ENCODE measurements at places on chromosomes 16 and 17.
A peak's percentile ranks its signal among the peaks of the same experiment; 100 is the strongest.

- peak; percentile 83 for DNase-seq
These were observed 236.7 kb upstream of the GOT2 start for GRCh38 chr16:58970775-58971174.

DNA sequence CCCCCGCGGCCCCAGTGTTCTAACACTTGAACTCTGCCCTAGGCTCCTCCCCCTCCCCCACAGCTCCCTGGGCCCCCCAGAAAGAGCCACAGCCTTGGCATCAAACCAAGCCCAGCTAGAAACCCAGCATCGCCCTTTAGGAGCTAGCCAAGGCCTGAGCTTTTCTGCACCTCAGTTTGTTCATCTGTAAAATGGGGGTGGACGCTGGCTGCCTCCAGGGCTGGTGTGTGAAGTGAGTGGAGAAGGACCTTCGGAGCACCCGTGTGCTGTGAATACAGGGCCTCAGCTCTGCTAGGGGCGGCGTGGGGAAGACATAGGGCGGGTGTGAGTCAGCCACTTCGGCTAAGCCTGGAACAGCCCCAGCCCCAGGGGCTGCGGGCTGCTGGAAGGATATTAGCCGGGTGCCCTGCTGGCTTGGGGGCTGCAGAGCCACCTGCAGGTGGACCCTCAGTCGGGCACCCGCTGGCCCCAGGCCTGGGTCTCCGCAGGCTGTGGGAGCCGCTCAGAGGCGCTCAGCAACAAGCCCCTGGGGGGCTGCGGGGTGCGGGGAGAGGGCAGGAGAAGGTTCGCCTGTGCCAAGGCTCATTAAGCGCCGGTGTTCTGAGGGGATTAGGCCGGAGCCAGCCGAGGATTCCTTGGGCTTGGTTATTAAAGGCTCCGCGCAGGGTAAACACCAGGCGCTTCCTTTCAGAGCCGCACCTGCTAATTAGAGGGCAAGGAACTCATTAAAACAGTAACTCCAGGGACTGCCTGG, 217.0 kb upstream of the CIBAR2 start:
- no peak for DNase-seq

GRCh38 chr16:3431779-3432219, 11.5 kb downstream of the ZNF597 start:
- peak; percentile 95 for DNase-seq

- DNase-seq, result no peak
These were observed 730.7 kb downstream of the CDH11 start for GRCh38 chr16:64391063-64391600.

DNA sequence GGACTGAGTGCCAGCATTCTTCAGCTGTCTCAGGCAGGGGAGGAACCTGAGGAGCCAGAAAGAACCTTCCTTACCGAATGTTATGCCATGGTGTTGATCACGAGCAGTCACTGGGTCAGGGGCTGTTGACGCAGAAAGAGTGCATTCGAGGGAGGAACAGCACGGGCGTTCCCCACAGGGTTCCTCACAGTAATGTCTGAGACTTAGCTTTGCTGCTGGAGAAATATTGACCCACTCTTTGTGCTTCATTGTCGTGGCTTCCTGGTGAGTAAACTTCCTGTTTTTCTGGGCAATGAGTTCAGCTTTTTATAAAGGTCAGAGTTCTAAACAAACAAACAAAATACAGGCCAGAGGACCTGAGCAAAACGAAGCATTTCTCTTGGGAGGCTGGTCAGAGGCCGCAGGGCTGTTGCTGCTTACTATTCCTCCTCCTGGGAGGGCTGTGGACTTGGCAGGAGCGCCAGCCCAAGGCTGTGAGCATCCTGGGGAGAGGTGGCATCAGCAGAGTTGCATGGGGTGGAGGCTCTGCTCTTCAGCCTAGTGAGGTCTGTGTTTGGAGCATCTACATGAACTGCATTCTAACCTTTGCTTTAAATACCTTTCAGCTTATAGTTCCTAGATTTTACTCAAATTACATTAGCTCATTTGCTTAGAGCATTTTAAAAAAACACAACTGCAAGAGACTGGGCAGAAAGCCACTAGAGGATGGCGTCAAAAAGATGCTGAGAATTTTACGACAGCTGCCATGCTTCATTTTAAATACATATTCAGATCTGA, 143.1 kb upstream of the CACNG5 start:
- peak; percentile 20 for DNase-seq

- no peak for DNase-seq
These were observed 13.3 kb downstream of the FAM20A start for GRCh38 chr17:68587847-68588246.

DNA sequence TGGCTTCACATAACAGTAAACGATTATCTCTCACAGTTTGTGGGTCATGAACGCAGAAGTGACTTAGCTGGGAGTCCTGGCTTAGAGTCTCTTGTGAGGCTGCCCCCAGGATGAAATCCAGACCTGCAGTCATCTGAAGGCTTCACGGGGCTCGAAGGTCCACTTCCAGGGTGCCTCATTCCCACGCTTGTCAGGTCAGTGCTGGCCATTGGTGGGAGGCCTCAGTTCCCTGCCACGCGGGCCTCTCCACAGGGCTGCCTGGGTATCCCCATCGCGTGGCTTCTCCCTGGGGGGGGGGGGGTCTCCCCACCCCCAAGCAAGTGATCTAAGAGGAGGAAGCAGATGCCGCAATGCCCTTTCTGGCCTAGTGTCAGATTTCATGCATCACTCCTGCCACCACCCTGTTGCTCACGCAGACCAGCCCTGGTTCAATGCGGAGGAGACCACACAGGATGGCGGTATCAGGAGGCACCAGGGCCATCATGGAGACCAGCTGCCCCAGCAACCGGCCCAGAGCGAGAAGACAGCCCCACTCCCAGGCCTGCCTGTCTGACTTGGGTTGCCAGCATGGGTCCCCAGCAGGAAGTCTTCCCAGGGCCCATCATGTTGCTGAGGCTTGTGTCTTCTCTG, 77.3 kb upstream of the CDH5 start:
- peak; percentile 10 for DNase-seq

- no peak for DNase-seq
These were observed 13.6 kb downstream of the ZC3H7A start for GRCh38 chr16:11783319-11784037.

DNA sequence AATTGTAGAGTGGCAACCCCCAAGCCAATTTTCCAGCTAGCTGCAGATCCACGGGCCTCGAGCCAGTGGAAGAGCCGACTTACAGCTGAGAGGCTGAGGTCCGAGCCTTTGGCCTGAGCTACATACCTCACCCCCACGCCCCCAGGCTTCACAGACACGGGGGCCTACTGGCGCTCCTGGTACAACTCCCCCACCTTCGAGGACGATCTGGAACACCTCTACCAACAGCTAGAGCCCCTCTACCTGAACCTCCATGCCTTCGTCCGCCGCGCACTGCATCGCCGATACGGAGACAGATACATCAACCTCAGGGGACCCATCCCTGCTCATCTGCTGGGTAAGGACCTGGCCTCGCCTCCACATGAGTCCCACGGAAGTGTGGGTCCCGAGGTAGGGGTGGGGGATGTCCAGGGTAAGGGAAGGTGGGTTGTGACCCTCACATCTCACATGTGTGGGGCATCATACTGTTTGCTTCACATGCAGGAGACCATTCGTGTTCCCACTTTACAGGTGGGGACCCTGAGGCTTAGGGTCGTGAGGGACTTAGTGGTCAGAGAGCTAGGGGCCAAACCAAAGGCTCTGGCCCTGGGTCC, 3.4 kb downstream of the ACE start:
- no peak for DNase-seq

GRCh38 chr16:57023541-57024249, 34.3 kb downstream of the NLRC5 start:
- no peak for DNase-seq

GRCh38 chr17:56635641-56636040, 42.1 kb downstream of the NOG start:
- DNase-seq, result no peak

DNA sequence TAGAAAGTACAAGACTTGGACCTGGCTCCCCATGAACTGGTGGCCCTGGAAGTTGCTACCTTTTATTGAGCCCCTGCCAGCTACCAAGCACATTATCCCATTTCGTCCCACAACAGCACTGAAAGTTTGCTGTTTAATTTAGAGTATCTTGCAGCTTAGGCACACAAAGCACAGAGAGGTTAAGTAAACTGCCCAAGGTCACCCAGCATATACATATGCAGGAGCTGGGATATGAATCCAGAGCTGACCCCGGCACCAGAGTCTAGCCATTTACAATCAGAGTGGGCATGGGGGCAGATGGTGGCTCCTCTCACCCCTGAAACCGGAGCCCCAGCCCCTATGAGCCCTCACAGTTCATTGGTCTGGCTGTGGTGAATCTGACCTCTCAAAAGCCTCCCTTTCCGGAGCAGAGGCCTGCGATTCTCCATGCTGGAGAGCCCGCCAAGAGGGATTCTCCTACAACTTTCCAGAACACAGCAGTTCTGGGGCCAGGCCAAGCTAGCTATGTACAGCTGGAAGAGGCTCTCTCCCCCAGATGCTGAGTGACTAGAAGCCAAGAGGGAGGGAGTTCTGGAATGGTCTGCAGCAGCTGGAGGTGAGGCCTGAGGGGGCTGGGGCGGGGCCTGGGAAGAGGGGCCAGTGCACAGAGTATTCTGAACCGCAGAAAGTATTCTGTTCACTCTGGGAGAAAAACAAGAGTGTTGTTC, 58.3 kb downstream of the SREBF1 start:
- DNase-seq, result no peak

DNA sequence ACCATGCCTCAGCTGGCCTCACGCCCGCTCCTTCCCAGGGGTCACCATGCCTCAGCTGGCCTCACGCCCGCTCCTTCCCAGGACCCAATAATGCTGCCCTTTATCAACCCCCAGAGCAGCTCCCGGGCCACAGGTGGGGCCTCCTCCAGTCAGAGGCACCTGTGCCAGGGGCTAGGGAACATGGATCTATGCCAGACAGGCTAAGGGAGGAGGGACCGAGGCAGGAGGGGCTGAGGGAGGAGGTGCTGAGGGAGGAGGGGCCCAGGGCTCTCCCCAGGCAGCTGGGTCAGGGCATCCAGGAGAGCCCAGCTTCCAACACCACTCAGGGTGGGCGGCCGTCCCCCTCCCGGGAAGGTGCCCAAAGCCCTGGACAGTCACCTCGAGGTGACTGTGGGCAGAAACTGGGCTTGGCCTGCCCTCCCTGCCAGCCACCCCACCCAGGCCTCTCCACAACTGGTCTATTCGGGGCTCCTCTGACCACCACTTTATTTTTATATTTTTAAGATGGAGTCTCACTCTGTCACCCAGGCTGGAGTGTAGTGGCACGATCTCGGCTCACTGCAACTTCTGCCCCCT, 19.4 kb downstream of the UTS2R start:
- no peak for DNase-seq

DNA sequence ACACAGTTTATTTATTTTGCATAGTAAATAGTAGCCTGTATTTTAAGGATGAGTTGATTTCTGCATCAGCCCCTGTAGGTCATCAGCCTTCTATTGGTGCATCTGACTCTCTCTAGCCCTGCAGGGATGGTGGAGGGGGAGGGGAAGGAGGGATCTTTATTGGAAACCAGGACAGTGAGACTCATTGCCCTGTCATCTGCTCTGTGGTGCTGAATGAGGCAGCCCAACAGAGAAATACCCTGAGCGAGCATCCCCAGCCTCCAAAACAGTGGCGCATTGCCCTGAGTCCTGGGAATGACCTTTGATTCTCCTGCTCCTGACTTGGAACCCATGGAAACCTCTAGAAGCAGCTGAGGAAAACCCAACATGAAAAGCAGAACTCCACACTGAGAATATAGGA, 45.5 kb upstream of the STH start:
- DNase-seq, result no peak

DNA sequence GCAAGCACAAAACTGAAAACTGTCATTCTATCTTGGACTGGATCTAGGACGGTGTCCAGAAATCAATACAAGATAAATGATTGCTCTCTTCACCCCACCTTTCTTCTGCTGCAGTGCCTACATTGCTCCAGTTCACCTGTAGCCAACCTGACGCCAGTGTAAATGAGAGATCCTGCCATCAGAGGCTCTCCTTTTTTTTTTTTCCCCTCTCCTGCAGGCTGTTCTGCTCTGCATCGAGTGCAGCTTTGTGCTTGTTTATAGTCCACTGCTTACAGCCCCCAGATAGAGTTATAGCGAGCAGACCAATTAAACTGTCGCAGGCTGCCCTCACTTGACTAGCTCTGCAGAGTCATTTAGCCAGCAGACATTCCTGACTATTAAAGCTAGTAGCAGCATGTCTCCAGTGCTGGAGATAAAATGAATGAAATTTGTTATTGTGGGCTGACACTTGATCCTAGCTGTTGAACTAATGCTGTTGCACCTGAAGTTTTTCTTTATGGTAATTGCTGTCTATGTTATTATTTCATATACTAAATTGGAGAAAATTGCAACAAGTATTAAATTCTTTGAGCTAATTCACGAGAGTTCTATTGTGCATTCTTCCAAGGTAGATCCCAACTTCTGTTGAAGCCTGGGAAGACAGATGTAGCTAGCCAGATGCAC, 257.1 kb downstream of the FTO start:
- DNase-seq, result no peak

GRCh38 chr16:8679151-8679550, 4.7 kb downstream of the ABAT start:
- DNase-seq, result no peak

DNA sequence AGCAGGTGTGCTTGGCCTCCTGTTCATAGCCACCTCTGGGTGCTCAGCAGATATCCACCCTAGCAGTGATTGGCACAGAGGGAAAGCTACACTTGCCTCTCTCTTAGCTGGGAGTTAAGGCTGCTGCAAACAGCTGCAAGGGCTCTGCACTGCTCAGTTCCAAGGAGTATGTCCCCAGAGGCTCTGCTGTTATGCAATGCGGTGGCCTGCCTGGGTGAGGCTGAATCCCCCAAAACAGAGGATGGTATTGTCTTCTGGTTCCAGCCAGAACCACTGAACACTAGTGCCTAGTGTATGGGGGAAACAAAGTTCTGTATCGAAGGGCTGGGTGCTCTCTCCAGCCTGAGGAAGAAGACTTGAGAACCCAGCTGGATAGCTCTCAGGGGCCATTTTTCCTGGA, 16.8 kb downstream of the TMEM94 start:
- DNase-seq, result no peak

DNA sequence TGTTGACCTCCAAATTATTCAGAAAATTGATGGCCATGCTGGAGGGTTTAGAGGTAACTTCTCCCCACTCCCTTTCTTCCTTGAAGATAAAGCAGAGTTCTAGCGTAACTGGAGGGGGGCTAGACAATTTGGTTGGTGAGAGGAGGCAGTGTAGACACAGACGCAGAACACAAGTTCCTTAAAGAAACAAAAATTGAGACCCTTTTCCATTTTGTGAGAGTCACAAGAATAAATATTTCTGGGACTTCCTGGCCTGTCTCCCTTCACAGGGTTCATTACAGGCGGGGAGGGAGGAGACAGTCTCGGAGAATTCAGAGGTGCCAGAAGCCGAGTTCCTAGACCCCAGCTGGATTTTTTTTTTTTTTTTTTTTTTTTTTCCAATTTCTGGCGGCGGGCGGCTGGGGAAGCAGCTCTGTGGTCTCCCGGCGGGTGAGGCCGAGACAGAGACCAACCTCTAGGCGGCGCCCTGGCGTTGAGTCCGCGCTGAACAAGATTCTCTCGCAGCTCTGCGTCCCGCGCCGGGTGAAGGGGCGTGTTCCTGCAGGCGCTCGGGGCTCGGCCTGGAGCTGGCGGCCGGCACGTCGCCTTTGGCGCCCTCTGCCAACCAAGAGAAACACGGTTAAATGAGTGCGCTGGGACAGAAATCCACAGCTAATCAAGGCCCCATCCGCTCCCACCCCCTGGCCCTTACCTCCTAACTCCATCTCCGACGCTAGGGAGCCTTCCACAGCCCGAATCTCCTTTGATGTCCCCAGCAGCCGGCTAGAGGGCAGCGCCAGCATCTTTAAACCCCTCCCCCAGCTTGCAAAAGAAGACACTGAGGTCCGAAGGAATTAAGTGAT, 10.2 kb upstream of the HOXB9 start:
- DNase-seq, result peak; percentile 70

All from MV-4-11 (cell line).